ENCODE measurements at places on chromosomes 16 and 17.

GRCh38 chr17:75658237-75658636 is 8.7 kb downstream of the RECQL5 start:
- DNase-seq = no peak

DNA sequence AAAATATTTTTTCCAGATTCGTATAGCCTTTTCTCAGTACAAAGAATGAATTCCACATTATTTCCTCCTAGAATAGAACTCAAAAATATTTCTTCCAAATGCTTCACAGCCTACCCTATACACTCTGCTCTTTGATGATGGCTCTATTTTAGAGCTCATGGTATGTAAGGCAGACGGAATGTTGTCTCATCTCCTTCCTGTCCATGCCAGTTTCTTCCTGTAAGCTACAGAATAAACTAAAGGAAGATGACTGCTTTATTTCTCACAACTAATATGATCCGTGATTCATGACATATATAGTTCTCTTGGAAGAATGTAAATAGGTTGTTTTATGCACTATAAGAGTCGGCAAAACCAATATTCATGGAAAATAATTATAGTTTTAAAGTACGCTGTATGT is 723.1 kb downstream of the CDH11 start:
- DNase-seq = no peak

DNA sequence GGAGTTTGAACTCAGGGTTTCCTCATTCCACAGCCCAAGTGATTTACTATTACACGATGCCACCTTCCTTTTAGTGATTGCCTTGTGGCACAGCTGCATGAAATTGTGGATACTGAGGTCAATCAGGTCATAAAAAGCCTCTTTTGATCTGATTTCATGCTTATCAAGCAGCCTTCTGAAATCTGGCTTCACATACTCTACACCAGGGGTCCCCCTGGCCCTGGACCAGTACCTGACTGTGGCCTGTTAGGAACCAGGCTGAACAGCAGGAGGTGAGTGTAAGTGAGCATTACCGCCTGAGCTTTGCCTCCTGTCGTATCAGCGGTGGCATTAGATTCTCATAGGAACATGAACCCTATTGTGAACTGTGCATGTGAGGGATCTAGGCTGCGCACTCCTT is 13.8 kb downstream of the SLFN5 start:
- DNase-seq = no peak

- DNase-seq = no peak
Measured at GRCh38 chr16:73053364-73054124, 5.6 kb upstream of the ZFHX3 start.

GRCh38 chr16:55207693-55208428 is 116.1 kb upstream of the IRX6 start:
- no peak for DNase-seq

DNA sequence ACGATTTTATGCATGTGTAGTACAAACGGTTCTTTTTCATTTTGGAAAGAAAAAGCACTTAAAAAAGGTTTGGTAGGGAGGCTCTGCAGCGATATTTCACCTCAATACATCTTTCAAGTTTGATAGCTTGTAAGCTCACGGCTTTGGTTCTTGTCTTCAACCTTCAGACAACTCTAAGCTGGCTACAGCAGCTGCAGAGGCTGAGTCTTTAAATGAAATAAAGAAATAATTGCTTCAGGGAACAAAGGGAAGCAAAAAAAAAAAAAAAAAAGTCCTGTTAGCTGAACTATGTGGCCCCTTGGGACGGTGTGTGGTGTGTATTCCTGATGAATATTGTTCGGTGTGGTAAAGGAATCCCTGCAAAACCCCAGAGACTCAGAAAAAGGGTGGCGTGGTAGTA is 265.1 kb downstream of the NTN1 start:
- no peak for DNase-seq

DNA sequence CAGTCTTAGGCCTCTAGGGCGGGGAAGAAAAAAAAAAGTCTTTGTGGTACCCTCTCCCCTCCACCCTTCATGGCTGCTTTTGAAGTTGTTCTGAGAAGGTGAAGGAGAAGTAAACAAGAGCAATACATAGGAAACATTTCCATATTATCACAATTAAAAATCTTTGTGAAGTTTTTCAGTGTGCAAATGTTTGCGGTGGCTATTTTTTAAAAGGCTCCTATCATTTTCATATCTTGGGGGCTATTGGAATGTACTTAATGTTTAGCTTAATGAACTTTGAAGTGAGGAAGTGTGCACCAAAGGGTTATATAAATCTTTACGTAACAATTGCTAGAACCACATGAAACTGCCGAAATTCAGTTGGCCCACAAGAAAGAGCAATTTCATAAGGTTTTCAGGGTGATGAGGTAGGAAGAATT is 7.6 kb downstream of the NOL11 start:
- no peak for DNase-seq

DNA sequence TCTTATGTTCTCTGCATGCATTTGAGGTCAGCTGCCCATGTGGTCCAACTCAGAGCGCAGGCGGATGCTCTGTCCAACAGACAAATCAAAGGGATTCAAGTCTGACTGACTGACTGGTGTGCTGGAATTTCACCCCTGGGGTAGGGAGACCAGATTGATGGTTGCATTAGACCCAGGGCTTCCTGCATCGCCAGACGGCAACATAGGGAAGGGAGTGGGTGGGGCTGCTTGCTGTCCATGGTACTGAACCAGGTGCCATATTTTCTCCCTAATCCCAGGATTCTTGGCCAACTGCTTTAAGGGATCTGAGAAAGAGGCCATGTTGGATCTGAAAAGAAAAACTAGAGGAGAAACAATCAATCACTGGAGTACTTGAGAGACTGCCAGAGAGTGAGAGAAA is 332.0 kb downstream of the XYLT1 start:
- DNase-seq = no peak

DNA sequence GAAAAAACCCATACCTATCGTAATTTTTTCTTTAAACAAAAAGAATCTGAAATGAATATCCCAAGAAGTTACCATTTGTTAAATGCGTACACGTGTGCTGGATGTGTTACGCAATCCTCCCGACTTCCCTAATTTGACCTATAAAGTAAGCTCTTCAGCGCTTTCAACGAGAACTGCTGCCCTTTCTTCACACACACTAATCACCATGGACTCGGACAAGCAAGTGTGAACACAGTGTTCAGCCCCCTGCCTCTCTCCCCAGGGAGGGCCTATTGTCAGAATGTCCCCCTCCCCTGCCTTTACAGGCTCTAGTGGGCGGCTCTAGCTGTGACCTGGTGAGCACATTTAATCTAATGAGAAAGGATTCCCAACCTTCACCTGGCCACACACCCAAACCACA is 216.1 kb downstream of the CEP112 start:
- no peak for DNase-seq

- peak; percentile 31 for DNase-seq
Measured at GRCh38 chr17:66713533-66714042, 121.3 kb upstream of the CACNG5 start.

GRCh38 chr16:15721018-15721417 is 71.0 kb downstream of the NDE1 start:
- no peak for DNase-seq

GRCh38 chr17:59151591-59151990 is 3.4 kb downstream of the SKA2 start:
- no peak for DNase-seq

- DNase-seq = no peak
Measured at GRCh38 chr16:81651758-81652718, 127.1 kb upstream of the PLCG2 start.

GRCh38 chr17:12320286-12320685 is 299.6 kb downstream of the MAP2K4 start:
- no peak for DNase-seq

DNA sequence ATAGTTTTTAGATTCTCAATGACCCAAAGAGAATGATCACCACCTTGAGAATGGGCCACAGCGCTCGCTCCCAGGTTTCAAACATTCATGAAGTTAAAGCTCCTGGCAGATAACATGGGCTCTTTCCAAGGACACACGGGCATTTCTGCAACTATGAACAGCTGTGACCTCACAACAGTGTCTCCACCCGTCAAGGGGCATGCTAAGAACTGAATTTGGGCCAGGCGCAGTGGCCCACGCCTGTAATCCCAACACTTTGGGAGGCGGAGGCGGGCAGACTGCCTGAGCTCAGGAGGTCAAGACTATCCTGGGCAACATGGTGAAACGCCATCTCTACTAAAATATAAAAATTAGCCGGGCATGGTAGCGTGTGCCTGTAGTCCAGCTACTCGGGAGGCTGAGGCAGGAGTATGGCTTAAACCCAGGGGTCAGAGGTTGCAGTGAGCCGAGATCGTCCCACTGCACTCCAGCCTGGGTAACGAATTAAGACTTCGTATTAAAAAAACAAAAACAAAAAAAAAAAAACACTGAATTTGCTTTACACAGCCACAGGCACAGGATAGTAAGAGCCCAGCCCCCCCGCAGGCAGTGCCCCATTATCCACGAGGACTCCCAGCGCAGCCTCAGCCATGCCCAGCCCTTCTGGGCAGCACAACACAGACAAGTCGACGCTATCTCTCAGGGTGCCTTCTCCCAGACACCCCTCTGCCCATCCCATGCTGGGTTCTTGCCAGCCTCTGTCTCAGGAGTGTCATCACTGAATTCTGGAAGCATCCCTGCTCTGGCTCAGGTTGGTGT is 7.2 kb downstream of the USP7 start:
- no peak for DNase-seq

DNA sequence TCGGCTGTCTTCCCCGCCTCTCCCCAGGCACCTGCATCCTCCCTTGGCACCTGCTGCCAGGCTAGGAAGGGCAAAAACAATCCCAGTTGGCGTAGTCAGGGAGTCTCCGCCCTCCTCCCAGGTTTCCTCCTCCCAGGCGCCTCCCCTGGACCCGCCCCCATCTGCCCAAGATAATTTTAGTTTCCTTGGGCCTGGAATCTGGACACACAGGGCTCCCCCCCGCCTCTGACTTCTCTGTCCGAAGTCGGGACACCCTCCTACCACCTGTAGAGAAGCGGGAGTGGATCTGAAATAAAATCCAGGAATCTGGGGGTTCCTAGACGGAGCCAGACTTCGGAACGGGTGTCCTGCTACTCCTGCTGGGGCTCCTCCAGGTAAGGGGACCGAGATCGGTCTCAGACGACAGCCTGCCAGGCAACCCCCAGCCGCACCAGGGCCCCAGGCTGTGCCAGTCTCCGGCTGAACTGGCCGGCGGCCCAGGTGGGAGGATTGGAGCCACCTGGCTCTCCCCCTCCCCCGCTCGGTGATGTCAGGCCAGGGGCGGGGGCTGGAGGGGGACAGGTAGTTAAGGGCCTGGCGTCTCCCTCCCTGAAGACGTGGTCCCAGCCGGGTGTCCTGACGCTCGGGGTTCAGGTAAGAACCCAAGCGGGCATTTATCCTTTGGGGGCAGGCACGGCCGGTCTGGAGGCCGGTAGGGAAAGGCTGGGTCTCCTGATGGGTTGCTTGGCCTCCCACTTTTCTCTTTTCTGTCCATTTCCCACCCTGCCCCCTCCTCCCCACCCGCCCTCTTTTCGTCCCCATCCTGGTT is at the start of gene GRB7:
Gene GRB7, plus strand, starts transcription at position 179 of the 808 bp plus-strand sequence. CDS start 4,364 bp downstream, outside the sequence.
- DNase-seq = no peak

GRCh38 chr16:46613352-46613751 is 7.8 kb downstream of the SHCBP1 start:
- DNase-seq = no peak

GRCh38 chr16:559411-560203 is 587 bp upstream of the PRR35 start:
- no peak for DNase-seq

- DNase-seq = peak; percentile 52
Measured at GRCh38 chr17:38663125-38663751, 11.5 kb downstream of the EPOP start.

DNA sequence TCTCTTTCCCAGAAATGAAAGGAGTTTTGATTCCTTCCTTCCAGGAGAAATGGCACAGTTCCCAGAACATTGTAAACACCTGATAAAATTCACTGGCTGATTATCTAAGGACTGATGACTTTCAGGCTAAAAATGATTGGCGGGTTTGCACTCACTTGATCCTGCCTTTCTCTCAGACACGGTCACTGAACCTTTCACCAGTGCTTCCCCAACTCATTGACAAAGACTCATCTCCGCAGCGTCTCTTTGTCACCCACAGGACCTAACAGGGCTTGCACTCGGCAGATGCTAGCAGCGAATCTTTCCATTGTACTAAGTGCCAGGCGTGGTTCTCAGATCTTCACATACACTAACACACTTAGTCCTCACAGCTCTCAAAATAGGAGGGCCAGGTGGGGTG is 7.3 kb upstream of the DHRS7C start:
- DNase-seq = no peak

DNA sequence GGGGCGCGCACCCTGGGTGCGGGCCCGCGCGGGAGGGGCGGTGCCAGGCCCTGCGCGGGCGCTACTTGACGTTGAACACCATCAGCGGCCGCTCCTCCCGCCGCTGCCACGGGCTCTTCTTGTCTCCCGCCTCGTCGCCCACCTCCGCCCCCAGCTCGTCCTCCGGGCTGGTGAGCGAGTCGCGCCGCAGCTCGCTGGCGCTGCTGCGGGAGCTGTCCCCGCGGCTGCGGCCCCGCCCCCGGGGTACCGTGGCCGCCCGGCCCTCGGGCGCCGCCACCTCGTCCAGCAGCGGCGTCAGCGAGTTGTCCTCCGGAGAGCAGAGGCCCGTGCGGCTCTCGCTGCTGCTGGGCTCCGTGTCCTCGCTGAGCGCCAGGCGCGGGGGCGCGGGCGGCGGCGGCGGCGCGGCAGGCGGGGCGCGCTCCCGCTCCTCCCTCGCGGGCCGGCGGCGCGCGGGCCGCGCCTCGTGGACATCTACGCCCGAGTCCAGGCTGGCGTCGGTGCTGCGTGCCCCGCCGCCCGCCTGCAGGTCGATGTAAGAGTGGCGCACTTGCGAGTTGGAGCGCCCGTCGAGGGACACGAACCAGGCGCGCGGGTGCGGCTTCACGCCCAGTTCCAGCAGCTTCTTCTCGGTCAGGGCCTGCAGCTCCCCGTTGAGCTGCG is 8.7 kb downstream of the GRN start:
- peak; percentile 41 for DNase-seq

DNA sequence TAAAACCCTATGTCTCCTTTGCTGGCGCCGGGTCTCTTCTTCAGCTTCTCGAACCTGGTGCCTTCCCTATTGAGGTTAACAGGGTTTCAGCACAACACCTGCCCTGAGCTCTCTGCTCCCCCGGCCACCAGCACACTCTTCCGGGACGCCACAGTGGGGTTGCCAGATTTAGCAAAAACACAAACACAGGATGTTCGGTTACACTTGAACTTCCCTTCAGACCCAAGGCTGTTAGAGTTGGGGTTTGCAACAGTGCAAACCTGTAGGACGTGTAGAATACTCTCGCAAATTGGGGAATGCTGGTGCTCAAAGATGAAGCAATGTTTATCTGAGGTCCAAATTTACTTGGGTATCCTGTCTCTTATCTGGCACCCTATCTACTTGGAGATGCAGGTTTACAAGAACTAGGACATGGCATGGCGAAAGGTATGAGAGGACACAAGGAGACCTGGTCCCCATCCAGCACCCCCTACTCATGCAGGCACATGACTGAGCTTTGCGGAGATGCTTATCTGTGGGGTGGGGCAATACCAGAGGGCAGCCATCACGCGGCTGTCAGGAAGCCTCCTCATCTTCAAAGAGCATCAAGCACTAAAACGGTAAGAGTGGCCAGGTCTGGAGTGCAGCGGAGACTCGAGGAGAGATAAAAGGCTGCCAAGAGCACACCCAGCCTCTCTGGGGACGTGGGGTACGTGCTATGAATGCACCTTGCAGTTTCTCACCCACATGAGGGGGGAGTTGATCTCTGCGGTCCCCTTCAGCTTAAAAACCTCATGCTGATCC is 52.8 kb downstream of the SDK2 start:
- DNase-seq = peak; percentile 18

- no peak for DNase-seq
Measured at GRCh38 chr16:14958970-14959369, 15.9 kb upstream of the PDXDC1 start.

GRCh38 chr17:29240968-29241963 is 5.4 kb upstream of the CRYBA1 start:
- peak; percentile 41 for DNase-seq
